ENCODE measurements at places on chromosomes 3 and 15.

GRCh38 chr3:29823233-29823632 lies 542.4 kb downstream of the RBMS3 start:
- no peak for DNase-seq
- H3K27me3 ChIP-seq, result no peaks in the 10 kb centered on the region
- no peak overlapping the region for H3K27ac ChIP-seq
- H3K4me3 ChIP-seq, result no peak overlapping the region
- H3K36me3 ChIP-seq, result no peaks in the 10 kb centered on the region

GRCh38 chr3:189363590-189364255 lies 192.0 kb downstream of the TPRG1 start:
- H3K27me3 ChIP-seq, result no peaks in the 10 kb centered on the region
- H3K36me3 ChIP-seq, result no peaks in the 10 kb centered on the region
- no peak overlapping the region for H3K27ac ChIP-seq
- H3K4me1 ChIP-seq, result peaks cover 11% of the 10 kb centered on the region
- no peak for DNase-seq

GRCh38 chr3:115789481-115789880 lies 166.2 kb downstream of the GAP43 start:
- no peak for DNase-seq
- H3K27ac ChIP-seq, result no peak overlapping the region
- no peaks in the 10 kb centered on the region for H3K36me3 ChIP-seq
- peaks cover 2% of the 10 kb centered on the region for H3K27me3 ChIP-seq
- H3K4me1 ChIP-seq, result peaks cover 35% of the 10 kb centered on the region

GRCh38 chr3:177777699-177778098 lies 580.4 kb upstream of the TBL1XR1 start:
- no peaks in the 10 kb centered on the region for H3K27me3 ChIP-seq
- H3K4me3 ChIP-seq, result no peak overlapping the region
- H3K4me1 ChIP-seq, result peaks cover 18% of the 10 kb centered on the region

DNA sequence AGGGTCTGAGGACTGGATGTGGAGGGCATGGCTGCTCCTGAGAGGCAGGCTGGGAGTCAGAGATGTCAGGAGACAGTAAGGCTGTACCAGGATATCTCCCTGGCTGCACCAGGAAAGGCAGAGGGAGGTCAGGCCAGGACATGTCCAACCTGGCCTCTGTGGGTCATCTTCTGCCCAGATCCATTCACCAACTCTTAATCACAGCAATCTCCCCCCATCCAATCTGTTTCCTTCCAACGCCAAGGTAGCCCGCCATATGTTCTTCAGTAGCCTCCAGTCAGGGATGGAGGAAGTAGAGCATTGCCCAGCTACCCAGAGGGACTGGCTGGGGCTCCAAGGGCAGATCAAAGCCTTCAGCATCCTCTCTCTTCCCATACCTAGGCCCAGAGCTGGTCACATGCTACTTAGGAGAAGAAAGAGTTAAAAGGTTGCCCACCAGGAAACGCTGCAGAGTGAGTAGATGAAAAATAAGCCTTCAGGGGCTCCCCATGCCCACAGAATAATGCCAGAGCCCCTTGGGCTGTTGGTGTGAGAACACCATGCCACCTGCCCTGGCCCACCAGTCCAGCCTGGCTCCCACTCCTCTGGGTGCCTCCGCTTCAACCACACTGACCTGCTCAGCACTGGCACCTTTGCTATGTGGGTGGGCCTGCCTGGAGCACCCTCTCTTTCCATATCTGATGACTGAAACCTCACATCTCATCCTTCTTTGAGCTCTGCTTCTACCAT lies 176.8 kb downstream of the MEGF11 start:
- peaks cover 18% of the 10 kb centered on the region for H3K27me3 ChIP-seq

DNA sequence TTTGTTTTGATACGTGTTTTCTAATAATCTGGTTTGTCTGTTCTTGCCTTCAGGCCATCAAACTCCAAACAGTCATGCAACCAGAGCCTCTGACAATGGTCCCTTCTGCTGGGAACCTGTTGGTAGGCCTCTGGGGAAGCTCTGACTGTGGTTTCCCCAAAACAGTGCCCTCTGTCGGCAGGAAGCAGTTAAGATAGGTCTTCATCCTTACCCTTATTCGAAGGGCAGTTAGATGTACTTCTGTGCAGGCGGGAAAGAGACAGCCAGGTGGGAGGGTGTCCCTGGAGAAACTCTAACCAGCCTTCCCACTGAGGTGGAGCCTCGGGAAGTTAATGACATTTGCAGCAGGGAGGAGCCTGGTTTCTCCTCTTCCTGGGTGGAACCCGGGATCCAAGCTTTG lies 81.6 kb upstream of the CHMP2B start:
- no peak overlapping the region for H3K27ac ChIP-seq
- no peaks in the 10 kb centered on the region for H3K4me1 ChIP-seq
- H3K36me3 ChIP-seq, result no peaks in the 10 kb centered on the region
- H3K27me3 ChIP-seq, result no peaks in the 10 kb centered on the region

- no peak for DNase-seq
- no peaks in the 10 kb centered on the region for H3K4me1 ChIP-seq
- no peaks in the 10 kb centered on the region for H3K36me3 ChIP-seq
- no peak overlapping the region for H3K27ac ChIP-seq
Observed at GRCh38 chr3:120440001-120440703, 10.6 kb downstream of the FSTL1 start.

DNA sequence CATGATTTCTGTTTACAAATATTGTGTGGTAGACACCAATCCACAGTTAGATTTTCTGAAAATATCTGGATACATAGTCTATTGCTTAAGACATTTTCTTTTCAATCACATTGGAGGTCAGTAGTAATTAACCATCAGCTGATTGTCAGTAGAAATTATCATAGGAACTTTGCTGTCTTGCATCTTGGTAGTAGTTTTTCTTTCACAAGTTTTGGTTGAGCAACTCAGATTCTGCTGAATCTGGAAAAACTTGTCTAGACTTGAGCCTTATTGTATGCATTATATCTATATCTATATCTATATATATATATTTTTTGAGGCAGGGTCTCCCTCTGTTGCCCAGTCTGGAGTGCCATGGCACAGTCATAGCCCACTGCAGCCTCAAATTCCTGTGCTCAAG lies 4.0 kb downstream of the RAB11A start:
- H3K27me3 ChIP-seq, result peaks cover 4% of the 10 kb centered on the region
- peaks cover 27% of the 10 kb centered on the region for H3K4me1 ChIP-seq
- H3K4me3 ChIP-seq, result no peak overlapping the region
- peaks cover 25% of the 10 kb centered on the region for H3K36me3 ChIP-seq
- DNase-seq, result no peak

DNA sequence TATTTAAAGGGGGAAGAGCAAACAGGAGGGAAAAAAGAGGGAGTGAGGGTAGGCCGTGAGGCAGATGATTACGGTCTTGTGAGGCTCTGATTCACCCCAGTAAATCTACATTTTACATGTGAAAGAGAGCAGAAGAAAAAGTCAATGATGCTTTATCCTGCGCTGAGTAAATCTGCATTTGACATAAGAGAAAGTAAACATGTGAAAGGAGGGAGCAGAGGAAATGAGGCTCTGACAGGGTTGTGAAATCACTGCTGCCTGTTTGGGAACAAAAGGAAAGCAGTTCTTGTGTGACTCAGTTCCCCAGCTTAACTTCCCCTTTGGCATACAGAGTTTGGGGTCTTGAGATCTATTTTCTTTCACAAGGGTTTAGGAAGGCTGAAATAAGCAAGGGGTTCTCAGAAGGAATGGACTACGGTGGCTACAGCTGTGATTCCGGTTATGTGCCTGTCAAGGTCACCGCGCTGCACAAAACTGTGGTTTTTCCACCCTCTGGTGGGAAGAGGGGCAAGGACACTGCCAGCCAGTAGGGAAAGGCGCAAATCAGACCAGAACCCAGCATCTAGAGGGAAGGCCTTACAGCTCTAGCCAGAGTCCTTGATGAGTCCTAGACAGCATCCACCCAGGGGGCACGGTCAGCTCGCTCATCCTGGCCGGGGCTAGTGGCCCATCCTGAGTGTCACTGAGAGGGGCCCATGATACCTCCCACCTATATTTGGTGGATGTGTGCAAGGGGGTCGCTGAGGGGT lies 18.9 kb upstream of the HCN4 start:
- H3K36me3 ChIP-seq, result no peaks in the 10 kb centered on the region
- no peaks in the 10 kb centered on the region for H3K4me1 ChIP-seq
- DNase-seq, result no peak
- H3K4me3 ChIP-seq, result no peak overlapping the region

DNA sequence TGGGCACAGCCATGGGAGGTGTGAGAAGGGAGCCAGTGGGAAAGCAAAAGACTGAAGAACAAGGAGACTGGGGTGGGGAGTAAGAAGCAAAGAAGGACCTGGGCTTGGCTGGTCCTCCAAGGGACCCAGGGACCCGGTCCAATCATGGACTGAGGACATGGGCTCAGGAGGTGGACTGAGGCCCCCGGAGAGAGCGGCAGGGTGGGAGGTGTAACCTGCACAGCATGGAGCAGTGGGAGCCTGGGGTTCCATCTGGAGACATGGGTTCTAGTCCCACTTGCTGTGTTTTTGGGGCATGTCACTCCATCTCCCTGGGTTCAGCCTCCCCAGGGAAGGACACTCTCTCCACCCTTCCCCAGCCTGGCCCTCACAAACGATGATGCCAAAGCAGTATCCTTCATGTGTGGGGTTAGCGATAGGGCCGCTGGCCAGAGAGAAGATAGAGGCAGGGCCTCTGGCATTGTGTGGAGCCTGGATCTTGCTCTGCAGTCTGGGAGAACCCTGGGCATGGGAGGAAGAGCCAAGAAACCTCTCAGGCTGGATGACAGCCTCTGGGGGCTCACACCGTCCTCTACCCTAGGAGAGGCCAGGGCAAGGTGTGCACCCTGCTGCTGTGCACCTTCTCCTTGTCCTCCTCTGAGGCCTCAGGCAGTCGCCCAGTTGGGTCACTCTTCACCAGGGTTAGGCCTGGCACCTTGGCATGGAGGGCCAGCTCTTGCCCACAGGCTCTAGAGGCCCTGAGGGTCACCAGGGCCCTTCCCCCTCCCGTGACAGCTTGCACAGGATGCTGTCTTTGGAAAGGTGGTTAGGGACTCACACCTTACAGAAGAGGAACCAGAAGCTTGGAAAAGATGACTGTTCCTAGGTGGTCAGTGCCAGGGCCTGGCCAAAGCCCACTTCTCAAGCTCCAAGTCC lies 26.0 kb downstream of the FBXW12 start:
- peaks cover 12% of the 10 kb centered on the region for H3K27me3 ChIP-seq
- peaks cover 2% of the 10 kb centered on the region for H3K4me1 ChIP-seq
- DNase-seq, result peak; percentile 18
- no peak overlapping the region for H3K4me3 ChIP-seq

- no peak overlapping the region for H3K4me3 ChIP-seq
- peaks cover 3% of the 10 kb centered on the region for H3K36me3 ChIP-seq
- no peaks in the 10 kb centered on the region for H3K27me3 ChIP-seq
- no peak for DNase-seq
- H3K4me1 ChIP-seq, result peaks cover 15% of the 10 kb centered on the region
- H3K27ac ChIP-seq, result peak overlapping the region; percentile 16
Observed at GRCh38 chr3:42043099-42043813, 47.9 kb upstream of the TRAK1 start.

- H3K4me3 ChIP-seq, result no peak overlapping the region
- DNase-seq, result peak; percentile 76
- H3K27me3 ChIP-seq, result no peaks in the 10 kb centered on the region
- H3K27ac ChIP-seq, result peak overlapping the region; percentile 79
Observed at GRCh38 chr3:46998121-46998851, 18.8 kb downstream of the NBEAL2 start.

DNA sequence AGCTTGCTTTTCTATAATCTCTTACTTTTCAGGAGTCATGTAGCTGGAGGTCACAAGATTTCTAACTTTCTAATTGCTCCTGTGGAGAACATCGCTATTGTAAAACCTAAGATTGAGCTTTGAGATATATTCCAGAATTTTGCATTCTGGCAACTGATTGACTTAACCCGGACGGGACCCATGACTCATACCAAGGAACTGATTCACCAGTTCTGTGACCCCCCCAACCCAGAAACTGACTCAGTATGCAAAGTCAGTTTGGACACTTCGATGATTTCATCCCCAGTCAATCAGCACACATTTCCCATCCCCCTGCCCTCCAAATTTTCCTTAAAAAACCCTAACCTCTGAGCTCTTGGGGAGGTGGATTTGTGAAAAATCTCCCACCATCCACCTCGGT lies 396.5 kb upstream of the GBE1 start:
- no peaks in the 10 kb centered on the region for H3K36me3 ChIP-seq
- H3K27ac ChIP-seq, result no peak overlapping the region
- H3K27me3 ChIP-seq, result no peaks in the 10 kb centered on the region
- no peak for DNase-seq
- no peak overlapping the region for H3K4me3 ChIP-seq
- H3K4me1 ChIP-seq, result no peaks in the 10 kb centered on the region

DNA sequence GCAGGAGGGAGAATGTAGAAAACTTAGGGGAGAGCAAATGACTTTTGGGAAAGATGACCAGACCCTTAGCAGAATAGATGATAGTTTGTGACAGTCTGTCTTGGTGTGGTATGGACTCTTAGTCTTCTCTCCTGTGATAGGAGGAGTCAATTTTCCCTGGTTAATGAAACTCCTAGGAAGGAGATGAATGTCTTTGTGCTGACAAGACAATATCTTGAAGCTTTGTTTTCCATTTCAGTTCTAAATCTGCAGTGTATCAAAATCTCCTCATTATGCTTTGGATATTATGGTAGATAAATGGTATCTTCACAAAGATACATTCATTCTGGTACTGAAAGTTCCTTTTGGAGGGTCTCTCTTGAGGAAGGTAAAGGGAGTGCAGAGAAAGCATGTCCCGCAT lies 77.8 kb upstream of the ZNF717 start:
- DNase-seq, result no peak
- H3K27me3 ChIP-seq, result no peaks in the 10 kb centered on the region
- H3K36me3 ChIP-seq, result no peaks in the 10 kb centered on the region
- no peak overlapping the region for H3K4me3 ChIP-seq

- no peak for DNase-seq
- no peaks in the 10 kb centered on the region for H3K27me3 ChIP-seq
- no peak overlapping the region for H3K4me3 ChIP-seq
- H3K36me3 ChIP-seq, result peaks cover 81% of the 10 kb centered on the region
- H3K4me1 ChIP-seq, result peaks cover 40% of the 10 kb centered on the region
Observed at GRCh38 chr3:4761759-4762158, 217.5 kb upstream of the BHLHE40 start.

DNA sequence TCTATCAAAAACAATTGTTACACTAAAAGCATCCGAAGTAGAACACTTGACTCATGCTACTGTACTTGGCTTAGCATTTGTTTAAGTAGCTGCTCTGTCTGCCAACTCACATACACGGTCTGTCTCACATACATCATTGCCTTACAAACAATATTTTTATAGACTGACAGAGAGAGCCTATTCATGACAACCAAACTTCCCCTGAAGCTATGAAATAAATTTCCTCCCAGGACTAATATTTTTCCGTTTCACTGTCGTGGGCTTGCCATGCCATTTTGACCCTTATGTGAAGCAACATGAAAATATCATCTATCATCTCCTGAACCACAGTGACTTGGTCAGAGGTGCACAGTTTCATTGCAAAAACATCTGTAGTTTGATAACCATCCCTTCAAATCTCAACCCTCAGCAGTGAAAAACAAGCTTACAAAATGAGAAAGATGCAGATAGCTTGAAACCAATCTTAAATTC lies 66.5 kb upstream of the PYGO1 start:
- peaks cover 9% of the 10 kb centered on the region for H3K27me3 ChIP-seq
- DNase-seq, result no peak
- H3K4me1 ChIP-seq, result no peaks in the 10 kb centered on the region
- no peak overlapping the region for H3K27ac ChIP-seq
- H3K36me3 ChIP-seq, result no peaks in the 10 kb centered on the region

GRCh38 chr15:96484830-96485229 lies 154.3 kb downstream of the NR2F2 start:
- H3K36me3 ChIP-seq, result no peaks in the 10 kb centered on the region
- no peaks in the 10 kb centered on the region for H3K27me3 ChIP-seq
- no peak overlapping the region for H3K27ac ChIP-seq
- no peaks in the 10 kb centered on the region for H3K4me1 ChIP-seq
- H3K4me3 ChIP-seq, result no peak overlapping the region
